Mesenchymal stem cell (in vitro differentiated cells and primary cell): ENCODE measurements at places on chromosomes 1 and 21.

DNA sequence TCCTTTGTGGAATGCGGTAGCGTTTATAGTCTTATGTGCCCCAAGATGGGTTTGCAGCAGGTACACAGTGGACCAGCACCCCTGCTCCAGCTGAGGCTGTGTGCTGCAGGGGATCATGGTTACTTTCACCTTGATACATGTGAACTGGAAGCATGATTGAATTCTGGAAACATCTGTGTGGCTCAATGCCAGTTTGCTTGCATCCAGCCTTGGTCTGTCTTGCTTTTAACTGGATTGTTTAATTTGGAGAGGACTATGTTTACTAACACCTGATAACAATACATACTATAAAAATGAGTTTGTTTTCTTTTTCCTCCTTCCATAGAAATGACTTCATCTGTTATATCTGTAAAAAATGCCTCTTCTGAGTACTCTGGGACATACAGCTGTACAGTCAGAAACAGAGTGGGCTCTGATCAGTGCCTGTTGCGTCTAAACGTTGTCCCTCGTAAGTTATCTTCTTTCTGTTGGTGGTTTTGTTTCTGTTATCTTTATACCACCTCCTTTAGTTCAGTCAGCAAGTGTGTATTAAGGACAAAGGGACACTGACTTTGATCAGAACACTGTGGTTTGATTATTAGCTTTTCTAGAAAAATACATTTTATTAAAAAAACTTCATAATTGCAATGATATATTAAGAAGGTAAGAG, 47.7 kb downstream of the CXADR start:
- no peak for DNase-seq
- no peaks in the 10 kb centered on the region for H3K27me3 ChIP-seq
- no peaks in the 10 kb centered on the region for H3K4me1 ChIP-seq

GRCh38 chr1:197195100-197195499, 48.6 kb upstream of the ASPM start:
- no peak for DNase-seq
- H3K4me1 ChIP-seq = no peaks in the 10 kb centered on the region
- no peak overlapping the region for H3K27ac ChIP-seq
- no peaks in the 10 kb centered on the region for H3K27me3 ChIP-seq

- no peak for DNase-seq
- peaks cover 21% of the 10 kb centered on the region for H3K4me1 ChIP-seq
- no peak overlapping the region for H3K4me3 ChIP-seq
- H3K27me3 ChIP-seq = peaks cover 8% of the 10 kb centered on the region
- H3K36me3 ChIP-seq = peaks cover 6% of the 10 kb centered on the region
These were observed 1.8 kb downstream of the GPR3 start for GRCh38 chr1:27394282-27394658.

DNA sequence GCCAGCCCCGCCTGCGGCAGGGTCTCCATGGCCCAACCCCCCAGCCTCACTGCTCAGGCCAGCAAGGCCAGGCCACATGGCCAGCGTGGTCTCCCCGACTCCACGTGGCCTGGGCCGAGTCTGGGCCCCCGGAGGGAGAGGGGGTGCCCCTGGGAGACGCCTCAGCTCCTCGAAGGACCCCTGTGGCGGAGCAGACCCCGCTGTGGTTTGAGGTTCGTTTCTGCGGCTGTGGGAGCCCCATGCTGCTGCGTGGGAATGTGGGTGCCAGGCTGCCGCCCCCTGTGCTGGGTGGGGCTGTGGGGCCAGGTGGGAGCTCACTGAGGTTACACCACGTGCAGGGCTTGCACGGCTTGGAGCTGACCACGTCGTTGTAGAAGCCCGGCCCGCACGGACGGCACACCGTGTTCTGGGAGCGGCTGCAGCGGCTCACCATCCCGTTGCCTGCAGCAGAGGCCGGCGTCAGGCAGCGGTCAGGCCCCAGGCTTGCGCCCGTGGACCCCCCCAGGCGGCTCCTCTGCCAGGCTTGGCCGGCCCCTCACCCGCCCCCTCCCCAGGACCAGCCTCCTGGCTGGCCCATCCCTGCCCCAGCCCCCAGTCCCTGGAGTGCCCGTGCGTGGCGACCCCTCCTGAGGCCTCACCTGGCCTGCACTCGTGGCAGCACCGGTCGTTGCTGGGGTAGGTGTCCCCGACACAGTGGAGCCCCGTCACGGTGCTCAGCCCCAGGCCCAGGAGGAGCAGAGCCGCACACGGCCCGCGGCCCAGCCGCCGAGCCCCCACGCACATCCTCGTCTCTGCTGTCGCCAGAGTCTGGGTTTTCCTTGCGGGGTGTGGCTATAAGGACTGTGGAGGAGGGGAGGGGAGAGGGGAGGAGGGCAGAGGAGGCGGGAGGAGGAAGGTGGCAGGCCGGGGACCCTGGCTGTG, at the start of gene TNFRSF4:
Gene TNFRSF4 (minus strand): TSS at position 809 of the 921 bp plus-strand sequence. CDS start 26 bp downstream, at position 783.
- H3K27me3 ChIP-seq = no peaks in the 10 kb centered on the region
- H3K4me1 ChIP-seq = peaks cover 66% of the 10 kb centered on the region
- H3K36me3 ChIP-seq = peaks cover 29% of the 10 kb centered on the region

GRCh38 chr1:86498281-86498680, 29.6 kb downstream of the CLCA1 start:
- no peak overlapping the region for H3K27ac ChIP-seq
- H3K4me1 ChIP-seq = peaks cover 3% of the 10 kb centered on the region
- no peaks in the 10 kb centered on the region for H3K36me3 ChIP-seq

- no peaks in the 10 kb centered on the region for H3K36me3 ChIP-seq
- DNase-seq = peak; percentile 28
- H3K27me3 ChIP-seq = no peaks in the 10 kb centered on the region
- no peak overlapping the region for H3K27ac ChIP-seq
These were observed 70.7 kb downstream of the RPE65 start for GRCh38 chr1:68379085-68379478.

GRCh38 chr1:223641523-223642039, 23.9 kb downstream of the CAPN8 start:
- DNase-seq = no peak
- no peaks in the 10 kb centered on the region for H3K4me1 ChIP-seq
- no peak overlapping the region for H3K4me3 ChIP-seq
- no peaks in the 10 kb centered on the region for H3K36me3 ChIP-seq

GRCh38 chr1:179881642-179882252, 338 bp upstream of the TOR1AIP1 start:
- H3K36me3 ChIP-seq = peaks cover 3% of the 10 kb centered on the region
- H3K4me3 ChIP-seq = peak overlapping the region; percentile 86
- no peaks in the 10 kb centered on the region for H3K27me3 ChIP-seq
- peak; percentile 95 for DNase-seq

DNA sequence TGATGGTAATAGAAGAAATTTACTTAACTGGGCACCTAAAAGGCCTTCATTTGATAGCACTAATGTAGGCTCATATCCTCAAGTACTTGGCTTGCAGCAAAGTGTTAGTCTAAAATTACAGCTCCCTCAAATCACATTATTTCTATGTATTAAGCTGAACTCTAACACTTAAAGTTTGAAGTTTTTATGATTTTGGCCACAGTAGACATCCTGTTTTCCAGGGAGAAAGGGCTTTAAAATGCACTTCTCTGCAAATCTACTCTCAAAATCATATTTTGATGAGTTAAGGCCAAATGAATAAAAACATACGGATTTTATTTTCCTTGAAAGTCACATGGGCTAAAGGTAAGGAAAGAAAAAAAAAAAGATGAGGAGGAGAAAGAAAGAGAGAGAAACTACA, 575.5 kb downstream of the PLPP3 start:
- H3K36me3 ChIP-seq = peaks cover under 1% of the 10 kb centered on the region
- no peak for DNase-seq
- no peak overlapping the region for H3K27ac ChIP-seq
- H3K4me1 ChIP-seq = no peaks in the 10 kb centered on the region

GRCh38 chr1:234745844-234746797, 136.1 kb upstream of the IRF2BP2 start:
- no peaks in the 10 kb centered on the region for H3K27me3 ChIP-seq
- no peak overlapping the region for H3K4me3 ChIP-seq
- H3K36me3 ChIP-seq = no peaks in the 10 kb centered on the region
- H3K4me1 ChIP-seq = peaks cover 10% of the 10 kb centered on the region
- H3K27ac ChIP-seq = no peak overlapping the region

DNA sequence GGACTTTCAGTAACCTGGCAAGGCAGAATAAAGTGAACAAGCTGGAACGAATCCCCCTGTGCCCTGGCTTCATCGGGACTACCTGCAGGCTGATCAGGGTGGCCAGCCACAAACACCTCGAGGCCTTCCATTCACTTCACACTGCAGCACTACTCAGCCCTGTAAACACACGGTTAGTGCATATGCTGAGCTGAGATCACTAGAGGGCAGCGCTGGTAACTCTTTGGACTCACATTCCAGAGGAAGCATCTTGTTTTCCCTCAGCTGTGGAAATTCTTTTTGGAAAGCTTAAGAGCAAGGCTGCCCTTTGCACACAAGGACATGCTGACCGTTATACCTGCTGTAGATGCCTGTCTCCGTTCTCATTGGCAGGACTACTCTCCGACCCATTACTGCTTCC, 32.1 kb downstream of the PCSK9 start:
- peak; percentile 65 for DNase-seq
- H3K27ac ChIP-seq = no peak overlapping the region
- no peak overlapping the region for H3K4me3 ChIP-seq

DNA sequence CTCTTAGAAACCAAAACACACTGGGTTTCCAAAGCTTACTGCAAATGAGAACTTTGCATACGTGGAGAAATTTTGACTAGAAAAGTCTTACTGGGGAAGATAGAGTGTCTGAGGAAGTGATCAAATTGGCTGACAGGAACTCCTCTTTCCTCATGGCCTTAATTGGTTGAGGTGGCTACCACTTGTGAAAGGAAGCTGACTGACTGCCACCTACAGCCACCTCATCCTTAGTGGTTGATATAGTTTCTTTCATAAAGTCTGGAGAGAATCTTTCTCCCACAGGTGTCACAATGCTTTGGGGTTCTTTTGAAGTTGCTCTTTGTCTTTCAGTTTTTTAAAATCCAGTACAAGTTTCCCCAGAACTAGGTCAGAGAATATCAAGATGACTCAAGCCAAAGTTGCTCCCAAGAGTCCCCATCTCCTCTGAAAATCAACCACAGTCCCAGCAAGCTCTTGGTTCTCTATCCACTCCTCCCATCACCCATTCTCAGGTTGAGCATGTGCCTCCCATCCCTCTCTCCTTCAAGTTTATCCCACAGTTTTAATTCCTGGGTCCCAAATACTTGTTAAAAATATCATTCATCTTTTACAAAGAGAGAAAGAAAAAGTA, 43.3 kb downstream of the GPR88 start:
- no peaks in the 10 kb centered on the region for H3K27me3 ChIP-seq
- no peak overlapping the region for H3K4me3 ChIP-seq
- no peak for DNase-seq
- no peak overlapping the region for H3K27ac ChIP-seq
- H3K4me1 ChIP-seq = no peaks in the 10 kb centered on the region
- no peaks in the 10 kb centered on the region for H3K36me3 ChIP-seq

DNA sequence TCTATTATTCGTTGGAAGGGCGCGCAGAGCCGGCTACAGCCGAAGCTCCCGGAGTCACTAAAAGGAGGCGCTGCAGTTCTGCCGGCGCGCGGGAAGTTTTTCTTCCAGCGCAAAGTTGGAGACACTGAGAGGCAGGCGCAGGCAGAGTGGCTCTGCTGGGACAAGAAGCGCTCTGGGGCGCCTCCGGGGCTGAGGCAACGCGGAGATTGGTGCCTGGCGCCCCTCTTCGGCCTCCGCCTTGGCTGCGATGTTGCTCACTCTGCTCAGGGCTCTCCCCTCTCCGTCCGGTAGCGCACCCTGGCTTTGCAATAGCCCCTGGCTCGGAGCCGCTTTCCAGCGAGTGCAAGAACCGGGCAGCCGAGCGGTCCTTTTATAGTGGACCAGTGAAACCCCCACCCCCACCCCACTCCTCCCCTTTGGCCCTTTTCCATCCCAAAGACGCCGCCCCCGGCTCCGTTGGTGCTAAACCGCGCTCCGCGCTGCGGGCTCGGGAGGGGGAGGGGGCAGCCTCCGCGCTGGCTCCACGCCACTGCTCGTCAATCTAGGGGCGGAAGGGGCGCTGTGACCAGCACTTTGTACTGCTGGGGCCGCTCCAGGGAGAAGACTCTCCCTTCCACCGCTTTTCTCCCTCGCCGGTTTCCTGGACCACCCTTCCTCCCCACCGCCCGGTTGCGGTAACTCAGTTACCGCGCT, at the start of gene ADAMTS1:
Gene ADAMTS1 (minus strand): TSS at position 344 of the 693 bp plus-strand sequence. CDS start 455 bp downstream, outside the sequence.
- H3K27me3 ChIP-seq = no peaks in the 10 kb centered on the region
- peak; percentile 95 for DNase-seq
- H3K36me3 ChIP-seq = peaks cover 11% of the 10 kb centered on the region

DNA sequence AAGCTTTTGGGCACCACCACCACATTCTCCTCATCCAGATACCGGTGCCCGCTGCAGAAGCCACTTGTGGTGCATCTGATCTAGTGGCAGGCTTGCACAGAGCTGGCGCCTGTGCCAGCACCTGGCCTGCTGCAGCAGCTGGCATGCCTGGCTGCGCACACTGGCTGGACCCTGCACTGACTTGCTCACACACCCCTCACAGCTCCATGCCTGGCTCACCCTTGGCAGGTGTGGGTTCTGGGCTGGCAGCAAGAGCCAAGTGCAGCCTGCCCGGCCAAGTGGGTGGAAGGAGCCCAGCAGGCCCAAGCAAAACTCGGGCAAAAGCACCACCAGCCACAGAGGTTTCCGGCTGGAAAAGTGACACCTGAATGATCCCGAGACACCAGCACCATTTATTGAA, 315.7 kb upstream of the RRP15 start:
- H3K27ac ChIP-seq = no peak overlapping the region
- no peak overlapping the region for H3K4me3 ChIP-seq
- no peaks in the 10 kb centered on the region for H3K36me3 ChIP-seq

- no peaks in the 10 kb centered on the region for H3K36me3 ChIP-seq
- no peak overlapping the region for H3K4me3 ChIP-seq
- no peak overlapping the region for H3K27ac ChIP-seq
- no peaks in the 10 kb centered on the region for H3K4me1 ChIP-seq
- peaks cover 4% of the 10 kb centered on the region for H3K27me3 ChIP-seq
These were observed 667.3 kb downstream of the PTPRU start for GRCh38 chr1:29903548-29904166.

- H3K36me3 ChIP-seq = no peaks in the 10 kb centered on the region
- H3K4me3 ChIP-seq = no peak overlapping the region
- peaks cover 3% of the 10 kb centered on the region for H3K4me1 ChIP-seq
- no peak overlapping the region for H3K27ac ChIP-seq
- no peaks in the 10 kb centered on the region for H3K27me3 ChIP-seq
- DNase-seq = no peak
These were observed 9.2 kb upstream of the BEND5 start for GRCh38 chr1:48785869-48786268.
